ENCODE measurements at places on chromosomes 16 and 17.
A peak's percentile ranks its signal among the peaks of the same experiment; 100 is the strongest.

- no peak for DNase-seq
Measured at GRCh38 chr16:26721290-26721689, 345.4 kb upstream of the C16orf82 start.

DNA sequence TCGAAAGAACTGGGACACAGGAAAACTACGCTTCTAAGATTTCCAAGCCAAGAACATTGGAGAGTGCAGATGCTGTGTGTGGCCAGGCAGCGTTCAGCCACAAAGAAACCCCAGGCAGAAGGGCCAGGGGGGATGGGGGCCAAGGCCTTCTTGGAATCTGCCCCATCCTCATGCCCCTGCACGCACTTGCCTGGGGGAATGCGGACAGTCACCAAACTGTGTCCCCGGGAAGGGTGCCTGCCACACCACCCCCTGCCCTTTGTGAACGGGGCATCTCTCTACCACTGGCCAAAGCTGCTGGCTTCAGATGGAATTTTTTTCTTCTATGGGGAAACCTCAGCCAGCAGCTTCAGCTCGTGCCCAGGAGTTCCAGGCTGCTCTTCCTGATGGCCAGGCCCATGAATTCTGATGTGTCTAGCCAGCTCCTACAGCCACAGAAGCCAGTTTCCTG is 32.0 kb upstream of the DNAH17 start:
- no peak for DNase-seq

DNA sequence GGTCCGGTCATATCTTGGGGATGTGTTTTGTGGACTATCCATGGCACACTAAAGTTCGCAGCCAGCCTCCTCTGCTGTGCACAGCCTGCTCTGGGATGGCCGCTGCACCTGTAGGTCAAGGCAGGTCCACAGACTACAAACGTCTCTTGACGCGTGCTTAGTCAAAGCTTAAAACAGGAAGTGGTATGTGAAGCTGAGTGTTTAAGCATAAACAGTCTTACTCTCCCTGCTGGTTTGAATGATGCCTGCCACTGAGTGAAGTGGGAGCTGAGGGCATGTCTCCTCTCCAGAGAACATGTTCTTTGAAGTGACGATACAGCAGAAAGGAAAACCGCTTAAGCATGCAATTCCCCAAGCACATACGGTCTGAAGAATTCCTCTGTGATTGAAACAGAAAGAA is 365.6 kb downstream of the SLC39A11 start:
- peak; percentile 71 for DNase-seq

DNA sequence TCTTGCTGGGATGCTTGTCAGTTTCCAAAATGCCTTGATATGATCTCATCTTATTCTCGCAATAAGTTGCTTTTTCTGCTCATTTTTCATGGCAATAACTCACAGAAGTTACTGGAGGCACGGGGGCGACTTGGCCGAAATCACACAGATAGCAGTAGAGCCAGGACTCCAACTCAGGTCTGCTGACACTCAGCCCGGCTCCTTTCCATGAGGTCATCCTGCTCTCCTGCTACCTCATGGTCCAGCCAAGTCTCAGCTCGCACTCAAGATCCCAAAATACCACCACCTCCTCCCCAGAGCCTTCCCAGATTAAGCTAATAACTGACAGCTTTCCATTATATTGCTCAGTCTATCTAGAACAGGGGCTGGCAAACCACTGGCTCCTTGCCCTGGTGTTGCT is 269.5 kb downstream of the MAP2K4 start:
- DNase-seq, result no peak

- no peak for DNase-seq
Measured at GRCh38 chr16:82616356-82616755, 10.4 kb upstream of the CDH13 start.

DNA sequence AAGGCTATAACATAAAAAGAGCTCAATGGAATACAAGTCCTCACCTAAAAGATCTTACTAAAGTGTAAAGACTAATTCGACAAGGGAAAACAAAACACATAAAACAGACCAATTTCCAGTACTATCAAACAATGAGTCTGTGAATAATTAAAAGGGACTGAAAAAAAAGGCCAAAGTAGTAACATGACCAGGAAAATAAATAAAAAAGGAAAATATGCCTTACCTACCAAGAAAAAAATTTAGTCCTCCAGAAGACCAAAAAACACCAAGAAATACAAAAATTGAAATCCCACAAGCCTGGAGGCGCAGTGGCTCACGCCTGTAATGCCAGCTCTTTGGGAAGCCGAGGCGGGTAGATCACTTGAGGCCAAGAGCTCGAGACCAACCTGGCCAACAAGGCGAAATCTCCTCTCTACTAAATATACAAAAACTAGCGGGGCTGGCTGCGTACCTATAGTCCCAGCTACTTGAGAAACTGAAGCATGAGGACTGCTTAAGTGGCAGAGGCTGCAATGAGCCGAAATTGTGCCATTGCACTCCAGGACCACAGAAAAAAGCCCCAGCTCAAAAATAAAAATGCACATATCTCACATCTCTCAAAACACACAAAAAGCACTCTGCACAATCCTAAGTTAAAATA is 60.8 kb downstream of the TEX14 start:
- DNase-seq, result no peak

DNA sequence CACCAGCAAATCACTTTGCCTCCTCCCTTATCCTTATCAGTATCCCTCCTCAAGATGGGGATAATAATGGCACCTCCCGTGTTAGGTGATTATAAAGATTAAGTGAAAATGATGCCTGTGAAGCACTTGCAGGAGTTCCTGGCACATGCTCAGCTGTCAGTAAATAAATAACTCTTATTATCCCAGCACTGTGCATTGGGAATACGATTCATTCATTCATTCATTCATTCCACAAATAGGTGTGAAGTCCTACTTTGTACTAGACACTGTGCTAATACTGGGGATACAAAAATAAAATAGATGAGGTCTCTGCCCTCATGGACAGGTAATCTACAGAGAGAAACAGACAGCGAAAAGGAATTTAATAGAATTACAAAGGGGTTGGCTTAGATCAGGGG is 2.0 kb downstream of the XYLT2 start:
- no peak for DNase-seq

DNA sequence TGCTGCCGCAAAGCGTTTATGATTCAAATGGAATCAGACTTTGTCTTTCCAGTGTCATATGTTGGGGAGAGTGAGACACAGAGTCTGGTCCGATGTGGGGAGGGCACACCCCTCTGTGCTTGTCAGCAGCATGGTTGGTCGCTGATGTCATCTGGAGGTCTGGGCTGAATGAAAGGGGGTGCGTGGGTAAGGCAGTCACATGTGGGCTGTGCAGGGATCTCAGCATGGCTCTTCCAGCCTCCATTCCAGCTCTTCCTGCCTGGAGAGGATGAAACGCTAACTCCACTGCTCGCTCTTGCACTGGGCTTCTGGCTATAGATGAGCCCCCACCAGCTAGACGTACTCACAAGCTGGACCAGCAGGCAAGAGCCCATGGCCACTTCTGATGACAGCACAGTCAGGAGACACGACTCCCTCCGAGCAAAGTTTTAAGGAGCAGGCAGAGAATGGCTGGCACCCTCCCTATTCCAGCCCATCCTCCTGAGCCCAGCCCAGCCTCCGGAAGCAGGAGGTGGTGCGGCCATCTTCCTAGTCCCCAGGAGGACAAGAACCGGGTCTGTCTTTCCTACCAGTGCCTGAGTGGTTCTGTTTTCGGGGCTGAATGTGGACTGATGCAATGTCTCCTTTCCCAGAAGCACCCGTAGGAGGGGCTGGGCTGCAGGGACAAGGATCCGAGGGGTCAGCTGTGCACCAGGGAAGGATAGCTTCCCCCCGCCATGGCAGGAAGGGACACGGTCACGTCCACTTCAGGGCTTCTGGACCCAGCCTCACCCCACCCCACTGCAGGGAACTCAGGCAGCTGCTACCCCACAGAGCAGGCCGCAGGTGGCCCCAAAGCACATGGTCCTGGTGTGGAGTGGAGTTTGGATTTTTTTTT is 41.5 kb upstream of the CBFA2T3 start:
- no peak for DNase-seq

DNA sequence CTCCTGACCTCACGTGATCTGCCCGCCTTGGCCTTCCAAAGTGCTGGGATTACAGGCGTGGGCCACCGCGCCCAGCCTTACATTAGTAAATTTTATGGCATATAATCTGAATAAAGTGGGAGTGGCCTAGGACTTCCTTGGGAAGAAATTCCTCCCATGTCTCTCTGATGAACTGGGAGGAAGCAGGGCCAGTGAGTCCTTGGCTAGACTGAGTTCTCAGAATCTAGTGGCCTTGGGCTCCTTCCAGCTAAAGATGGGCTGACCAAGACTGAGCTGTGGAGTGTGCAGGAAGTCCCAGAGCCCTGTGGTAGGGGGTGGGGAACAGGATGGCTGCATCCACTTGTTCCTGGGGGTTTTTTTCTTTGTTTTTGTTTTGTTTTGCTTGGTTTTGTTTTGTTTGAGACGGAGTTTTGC is 10.0 kb upstream of the NAGLU start:
- no peak for DNase-seq

Data from KBM-7 (cell line).